ENCODE measurements at places on chromosomes 2 and 18.

DNA sequence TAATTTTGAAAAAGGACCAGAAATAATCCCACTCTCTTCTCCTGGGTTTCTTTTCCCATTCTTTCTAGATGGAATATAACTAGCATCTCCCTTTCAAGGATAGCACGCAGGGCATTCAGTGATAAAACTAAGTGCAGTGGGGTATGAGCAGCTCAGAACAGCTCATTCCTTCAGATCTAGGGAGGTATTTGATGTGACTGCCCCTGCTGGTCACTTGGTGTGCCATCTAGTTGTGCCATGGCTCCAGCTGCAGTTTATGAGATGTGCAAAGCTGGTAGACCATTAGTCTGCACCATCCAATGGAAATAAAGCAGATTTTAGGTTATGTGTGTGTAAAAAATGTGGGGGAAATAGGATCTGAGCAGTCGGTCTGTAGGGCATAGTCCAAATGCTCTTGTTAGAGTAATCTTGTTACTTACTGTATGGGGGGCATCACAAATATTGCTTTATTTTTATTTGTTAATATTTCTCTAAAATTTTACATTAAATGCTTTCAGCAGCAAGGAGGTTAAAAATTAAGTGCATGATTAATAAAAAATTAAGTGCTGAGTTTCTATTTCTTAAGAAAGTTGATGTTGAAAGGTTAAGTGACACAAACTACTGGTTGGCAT lies 38.9 kb downstream of the CTAGE1 start:
- DNase-seq: no peak

GRCh38 chr2:215466097-215466909 lies 30.4 kb upstream of the FN1 start:
- DNase-seq: no peak

- no peak for DNase-seq
Measured at GRCh38 chr2:215022418-215022817, 116.0 kb downstream of the ABCA12 start.

DNA sequence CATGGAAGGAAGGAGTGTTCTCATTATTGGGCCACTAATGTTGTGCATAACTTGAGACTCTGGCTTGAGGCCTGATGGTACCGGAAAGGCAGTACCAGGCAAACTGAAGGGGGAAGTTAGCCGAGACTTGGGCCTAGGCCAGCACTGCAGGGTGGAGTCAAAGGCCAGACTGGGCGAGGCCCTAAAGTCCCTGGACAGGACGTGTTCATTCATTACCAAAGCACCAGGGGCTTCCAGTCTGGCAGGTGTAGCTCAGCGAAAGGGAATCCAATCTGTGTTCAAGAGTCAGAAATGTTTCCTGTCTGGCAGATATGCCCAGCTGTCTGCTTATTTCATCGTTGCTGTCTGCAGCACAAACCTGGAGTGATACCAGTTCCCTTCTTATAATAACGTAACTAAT lies 4.7 kb upstream of the ITSN2 start:
- DNase-seq: no peak
